NCI-H146 (cell line): ENCODE measurements at places on chromosomes 2 and 18.
A peak's percentile ranks its signal among the peaks of the same experiment; 100 is the strongest.

DNA sequence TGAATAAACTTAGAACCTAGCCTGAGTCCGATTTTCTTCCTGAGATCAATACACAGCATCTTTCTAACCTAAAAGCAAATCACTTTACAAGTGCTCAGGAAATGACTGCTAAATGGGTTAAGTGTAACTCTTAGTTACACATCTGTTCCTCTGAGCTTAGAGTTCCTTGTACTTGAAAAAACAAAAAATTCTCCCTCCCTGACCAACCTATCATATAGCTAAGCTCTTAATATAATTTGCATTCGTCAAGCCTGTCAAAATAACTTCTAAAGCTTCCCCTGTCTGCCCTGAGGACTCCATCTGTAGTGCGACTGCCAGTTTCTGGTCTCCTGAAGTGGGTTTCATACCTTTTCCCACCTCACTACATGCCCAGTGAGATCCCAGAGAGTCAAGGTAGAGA lies 190.4 kb downstream of the NCK2 start:
- DNase-seq, result no peak

DNA sequence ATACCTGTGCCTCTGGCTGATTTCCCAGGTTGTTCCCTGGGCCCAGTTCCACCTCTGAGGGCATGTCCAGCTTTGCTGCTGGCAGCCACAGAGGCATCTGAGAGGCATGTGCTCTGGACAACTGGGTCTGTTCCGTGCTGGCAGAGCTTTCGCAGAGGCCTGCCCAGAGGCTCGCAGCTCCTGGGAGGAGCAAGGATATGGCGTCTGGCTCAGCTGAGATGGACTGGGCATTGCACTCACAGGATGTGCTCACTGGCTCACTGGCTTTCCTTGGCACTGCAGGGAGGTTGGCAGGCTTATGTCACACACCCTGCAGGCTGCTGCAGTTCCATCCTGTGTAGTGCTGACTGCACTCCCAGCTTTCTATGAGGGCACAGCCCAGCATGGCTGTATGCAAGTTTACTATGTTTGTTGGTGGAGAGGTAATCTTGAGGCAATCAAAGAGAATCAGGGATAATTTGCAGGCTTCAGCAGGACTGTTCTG lies 172.3 kb downstream of the PRKCE start:
- peak; percentile 85 for DNase-seq

- DNase-seq, result no peak
Measured at GRCh38 chr2:86488561-86489250, 47.5 kb downstream of the KDM3A start.

- DNase-seq, result peak; percentile 65
Measured at GRCh38 chr2:61177727-61178549, 15.9 kb downstream of the C2orf74 start.

- DNase-seq, result no peak
Measured at GRCh38 chr2:128449226-128450061, 130.8 kb upstream of the HS6ST1 start.

- no peak for DNase-seq
Measured at GRCh38 chr18:50982086-50982801, 14.4 kb downstream of the ELAC1 start.

- DNase-seq, result peak; percentile 9
Measured at GRCh38 chr2:120983344-120983743, 247.7 kb downstream of the GLI2 start.

DNA sequence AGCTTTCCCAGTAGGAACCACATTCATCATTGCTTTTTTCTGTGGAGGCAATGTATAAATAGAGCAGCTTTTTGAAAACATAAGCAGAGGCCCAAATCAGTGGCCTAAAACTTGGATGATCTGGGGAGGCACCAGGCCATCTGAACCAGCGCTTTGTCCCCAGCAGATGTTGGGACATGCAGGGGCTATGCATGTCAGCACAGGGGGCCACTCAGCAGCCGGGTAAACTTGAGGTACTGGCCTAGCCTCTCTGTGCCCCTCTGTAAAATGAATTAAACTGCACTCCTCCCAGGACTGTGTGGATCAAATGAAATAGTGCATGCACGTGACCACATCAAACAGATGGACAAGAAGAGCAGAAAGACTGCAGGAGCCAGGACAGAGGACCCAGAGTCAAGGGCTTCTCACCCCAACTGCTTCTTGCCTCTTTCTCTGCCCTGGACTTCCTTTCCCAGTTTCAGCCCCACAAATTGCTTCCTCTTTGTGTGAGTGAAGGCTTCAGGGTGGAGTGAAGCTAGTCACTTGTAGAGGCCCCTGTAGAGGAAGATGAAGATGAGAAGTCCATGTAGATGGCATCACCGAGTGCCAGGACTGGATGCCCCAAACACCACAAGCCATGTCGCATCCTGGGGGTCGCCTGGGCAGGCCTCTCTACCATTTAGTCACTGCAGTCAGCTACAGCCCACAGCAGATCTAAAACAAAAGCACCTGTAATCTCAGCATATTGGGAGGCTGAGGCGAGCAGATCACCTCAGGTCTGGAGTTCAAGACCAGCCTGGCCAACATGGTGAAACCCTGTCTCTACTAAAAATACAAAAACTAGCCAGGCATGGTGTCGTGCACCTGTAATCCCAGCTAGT lies 53.2 kb downstream of the IMPA2 start:
- DNase-seq, result no peak
